ENCODE measurements at places on chromosomes 5 and 9.
A peak's percentile ranks its signal among the peaks of the same experiment; 100 is the strongest.

DNA sequence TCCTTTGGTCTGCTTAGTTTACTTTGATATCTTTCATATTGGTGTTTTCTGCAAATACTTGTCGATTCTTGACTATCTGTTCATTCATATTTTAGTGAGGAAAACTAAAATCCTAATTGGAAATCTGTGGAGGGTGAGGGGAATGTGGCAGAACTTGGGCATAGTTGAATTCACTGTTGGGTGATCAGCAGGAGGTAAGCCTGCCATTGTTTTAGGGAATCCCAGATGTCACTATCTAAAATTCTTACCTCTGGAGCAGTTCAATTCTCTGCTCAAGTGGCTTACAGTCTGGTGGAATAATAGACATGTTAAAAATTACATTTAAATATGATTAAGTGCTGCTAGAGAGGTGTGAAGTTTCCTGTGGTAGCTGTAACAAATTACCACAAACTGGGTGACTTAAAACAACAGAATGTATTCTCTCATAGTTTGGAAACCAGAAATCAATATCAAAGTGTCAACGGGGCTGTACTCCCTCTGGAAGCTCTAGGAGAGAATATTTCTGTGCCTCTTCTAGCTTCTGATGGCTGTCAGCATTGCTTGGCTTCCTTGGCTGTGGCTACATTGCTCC, 90.3 kb upstream of the GCNT4 start:
- DNase-seq = no peak

DNA sequence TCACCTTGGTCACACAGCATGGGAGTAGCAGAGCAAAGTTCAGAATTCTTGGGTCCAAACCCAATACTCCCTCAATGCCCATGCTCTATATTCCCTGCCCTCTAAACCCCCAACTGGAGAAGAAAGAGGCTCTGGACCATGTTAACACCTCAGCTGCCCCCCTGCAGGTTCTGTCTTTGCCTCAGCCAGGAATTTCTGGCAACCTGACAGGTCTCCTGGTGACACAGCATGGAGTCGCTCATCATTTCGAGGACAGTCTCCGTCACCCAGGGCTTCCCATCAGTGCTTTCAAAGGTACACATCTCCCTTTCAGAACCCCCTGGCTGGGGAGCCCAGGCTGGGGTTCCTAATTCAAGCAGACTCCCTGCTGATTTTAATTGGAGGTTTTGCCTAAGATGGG, 189.5 kb downstream of the BRINP1 start:
- no peak for DNase-seq

GRCh38 chr5:135174315-135175096, 140.5 kb upstream of the PITX1 start:
- DNase-seq = no peak

DNA sequence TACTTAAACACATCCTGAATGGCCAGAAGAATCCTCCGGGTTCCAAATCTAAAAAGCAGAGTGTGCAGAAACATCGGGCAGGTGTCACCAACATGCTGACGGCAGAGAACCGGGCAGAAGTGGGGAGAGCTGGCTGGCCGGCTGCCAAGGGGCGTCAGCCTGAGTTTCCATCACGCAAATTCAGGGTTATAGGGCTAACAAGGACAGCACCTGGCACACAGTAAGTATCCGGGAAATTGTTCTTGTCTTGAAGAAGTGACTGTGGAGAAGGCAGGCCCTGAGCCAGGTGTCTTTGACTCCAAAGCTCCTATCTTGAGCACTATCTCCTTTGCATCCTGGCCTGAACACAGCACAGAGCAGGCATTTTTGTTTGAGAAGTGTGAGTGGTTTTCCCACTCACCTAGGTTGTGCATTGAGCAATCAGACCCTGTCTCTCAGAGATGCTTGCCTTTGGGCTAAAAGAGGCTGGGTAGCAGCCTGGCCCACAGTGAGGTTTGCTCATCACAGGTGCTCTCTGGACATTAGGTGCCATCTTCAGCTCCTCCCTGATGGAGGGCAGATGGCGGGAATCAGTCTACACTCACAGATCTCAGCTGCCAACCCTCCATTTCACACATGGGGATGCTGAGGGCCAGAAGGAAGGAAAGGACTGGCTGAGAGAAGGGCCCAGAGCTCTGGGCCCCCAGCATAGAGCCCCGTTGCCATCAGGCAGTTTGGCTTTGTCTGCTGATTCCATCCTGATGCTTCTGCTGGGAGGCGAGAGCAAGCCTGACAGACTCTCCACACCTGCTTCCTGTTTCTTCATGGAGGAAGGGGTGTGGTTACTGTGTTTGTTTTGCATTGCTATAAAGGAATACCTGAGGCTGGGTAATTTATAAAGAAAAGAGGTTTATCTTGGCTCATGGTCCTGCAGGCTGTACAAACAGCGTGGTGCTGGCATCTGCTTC, 52.8 kb downstream of the WHRN start:
- DNase-seq = no peak

DNA sequence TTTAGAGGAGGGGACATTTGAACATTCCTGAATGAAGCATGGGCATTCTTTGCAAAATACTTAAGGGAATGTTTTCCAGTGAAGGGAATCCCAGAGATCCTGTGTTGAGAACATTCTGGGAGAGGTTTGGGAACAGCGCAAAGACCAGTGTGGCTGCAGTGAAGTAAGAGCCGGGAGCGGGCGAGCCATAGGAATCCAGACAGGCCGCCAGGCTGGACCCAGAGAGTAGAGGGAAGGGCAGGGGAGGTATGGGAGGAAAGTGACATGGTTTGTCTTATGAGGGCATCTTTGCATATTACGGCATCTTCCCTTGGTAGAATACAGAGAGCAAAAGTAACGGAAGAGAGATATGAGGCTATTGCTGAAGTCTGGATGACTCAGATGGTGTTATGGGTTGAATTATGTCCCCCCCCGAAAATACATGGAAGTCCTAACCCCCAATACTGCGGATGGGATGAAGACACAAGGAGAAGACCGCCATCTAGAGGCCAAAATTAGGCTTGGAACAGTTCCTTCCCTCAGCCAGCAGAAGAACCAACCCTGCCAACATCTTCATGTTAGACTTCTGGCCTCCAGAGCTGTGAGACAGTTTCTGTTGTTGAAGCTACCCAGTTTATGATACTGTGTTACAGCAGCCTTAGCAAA, 268.2 kb downstream of the MAST4 start:
- DNase-seq = peak; percentile 15

GRCh38 chr9:27451207-27451797, 72.8 kb upstream of the IFNK start:
- DNase-seq = no peak

DNA sequence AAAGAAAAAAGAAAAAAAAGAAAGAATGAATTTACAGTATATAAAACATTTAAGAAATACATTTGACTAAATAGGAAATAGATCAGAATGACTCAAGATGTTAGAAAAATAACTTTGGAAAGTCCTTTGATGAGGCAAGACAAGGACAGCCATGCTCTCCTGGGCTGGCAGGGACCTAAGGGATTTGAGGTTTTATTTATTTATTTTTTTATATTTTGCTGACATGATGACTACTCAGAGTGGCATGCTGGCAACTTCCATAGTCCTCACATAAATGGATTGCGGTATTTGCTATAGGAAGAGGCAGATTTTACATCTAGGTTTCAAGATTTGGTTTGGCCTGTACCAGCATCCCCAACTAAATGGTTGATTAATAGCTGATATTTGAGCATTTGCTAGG, 17.7 kb downstream of the SLC28A3 start:
- no peak for DNase-seq

DNA sequence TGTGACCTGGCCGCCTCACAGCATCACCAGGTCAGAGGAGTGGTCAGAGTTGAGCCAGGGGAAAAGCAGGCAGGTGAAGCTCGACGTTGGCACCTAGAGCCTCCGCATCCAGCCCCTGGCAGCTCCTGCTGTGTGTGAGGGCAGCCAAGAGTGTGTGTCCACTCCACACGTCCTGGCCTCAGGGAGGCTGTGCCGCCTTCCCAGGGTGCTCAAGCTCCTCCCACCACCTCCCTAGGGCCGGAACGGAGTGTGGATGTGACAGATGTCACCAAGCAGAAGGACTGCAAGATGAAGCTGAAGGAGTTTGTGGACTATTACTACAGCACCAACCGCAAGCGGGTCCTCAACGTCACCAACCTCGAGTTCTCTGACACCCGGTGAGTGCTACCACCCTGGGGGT, 72.5 kb downstream of the PHF2 start:
- no peak for DNase-seq

GRCh38 chr9:128190013-128190412, 1.4 kb downstream of the CIZ1 start:
- DNase-seq = no peak

GRCh38 chr5:4630031-4630430, 510.1 kb upstream of the ADAMTS16 start:
- no peak for DNase-seq

Data from globus pallidus (tissue), 1 donor.